Camera-type eye (tissue), 1 donor: ENCODE measurements at places on chromosomes 11 and 22. TPM values are rescaled to one million over a fixed set of nuclear protein-coding genes. Genes with fewer than 3 reads are reported as not detected.

KDM4D gene
- 2.3 TPM for total RNA-seq

RIMBP3C gene
- total RNA-seq, result 1.2 TPM

SIAE gene
- 7.4 TPM for total RNA-seq

LINC01488 gene
- 0.38 TPM for total RNA-seq

MAJIN gene
- total RNA-seq, result not detected

OLFML1 gene
- total RNA-seq, result 25.7 TPM

INPP5J gene
- 2.7 TPM for total RNA-seq

VWCE gene
- 2.5 TPM for total RNA-seq

CADM1 gene
- 455 TPM for total RNA-seq

APOBEC3A gene
- 5.4 TPM for total RNA-seq

PANX2 gene
- total RNA-seq, result 2.4 TPM

DBX1 gene
- total RNA-seq, result not detected

FBLN1 gene
- total RNA-seq, result 206 TPM

SAA2 gene
- 0.99 TPM for total RNA-seq

FOLR3 gene
- total RNA-seq, result not detected

TCN2 gene
- total RNA-seq, result 31.2 TPM

HTR3B gene
- total RNA-seq, result not detected

MRPL23 gene
- total RNA-seq, result 33.5 TPM

TRPC6 gene
- total RNA-seq, result 11.6 TPM

BIRC3 gene
- 4.1 TPM for total RNA-seq

OR51E2 gene
- total RNA-seq, result 2.1 TPM

BSX gene
- not detected for total RNA-seq

CXCR5 gene
- total RNA-seq, result not detected

SERPIND1 gene
- 0.38 TPM for total RNA-seq

PRRG4 gene
- total RNA-seq, result 1.4 TPM

PRODH gene
- 14.6 TPM for total RNA-seq

PGA4 gene
- total RNA-seq, result 1.1 TPM

CST6 gene
- not detected for total RNA-seq

NCF4 gene
- total RNA-seq, result 5.1 TPM

MIOX gene
- total RNA-seq, result not detected

TPBGL gene
- not detected for total RNA-seq

NELL1 gene
- total RNA-seq, result 14.2 TPM

OR56B4 gene
- total RNA-seq, result not detected

PAAF1 gene
- 25.2 TPM for total RNA-seq

FADD gene
- total RNA-seq, result 22.9 TPM

POTEH gene
- not detected for total RNA-seq

C11orf91 gene
- not detected for total RNA-seq

CRYBB3 gene
- 325 TPM for total RNA-seq

AGBL2 gene
- total RNA-seq, result 4.2 TPM

H19 gene
- total RNA-seq, result 3,111 TPM

CBLIF gene
- total RNA-seq, result not detected

CCDC188 gene
- 1.4 TPM for total RNA-seq

UBE2L3 gene
- 36.7 TPM for total RNA-seq

ACTN3 gene
- total RNA-seq, result 0.49 TPM

RAPSN gene
- 8.1 TPM for total RNA-seq

GPHA2 gene
- total RNA-seq, result not detected

TRPM5 gene
- 0.11 TPM for total RNA-seq

TYR gene
- 65.3 TPM for total RNA-seq

SEC14L6 gene
- total RNA-seq, result 4.1 TPM
